ENCODE measurements at places on chromosomes 1 and 21.

GRCh38 chr1:41479000-41479807, 5.3 kb downstream of the EDN2 start:
- H3K27ac ChIP-seq, result no peak overlapping the region
- no peak for DNase-seq
- H3K4me3 ChIP-seq, result no peak overlapping the region
- peaks cover 4% of the 10 kb centered on the region for H3K27me3 ChIP-seq
- H3K4me1 ChIP-seq, result no peaks in the 10 kb centered on the region

DNA sequence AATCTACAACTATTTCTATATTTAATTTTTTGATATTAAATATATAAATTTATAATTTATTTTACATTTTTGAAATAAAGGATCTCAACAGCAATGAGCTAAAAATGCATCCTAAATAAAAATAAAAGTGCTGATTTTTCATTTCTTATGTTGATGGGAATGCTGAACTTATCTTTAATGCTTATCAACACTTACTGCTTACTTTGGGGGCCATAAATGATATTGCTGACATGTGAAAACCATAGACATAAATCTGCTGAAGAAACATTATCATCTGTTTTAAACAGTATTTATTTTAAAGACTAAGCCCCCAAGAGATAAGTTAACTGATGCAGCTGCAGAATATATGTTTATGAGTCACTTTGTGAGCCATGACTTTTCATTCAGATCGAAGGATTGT, 594.1 kb upstream of the PKN2 start:
- no peaks in the 10 kb centered on the region for H3K36me3 ChIP-seq
- DNase-seq, result no peak
- H3K27ac ChIP-seq, result no peak overlapping the region
- peaks cover 5% of the 10 kb centered on the region for H3K27me3 ChIP-seq
- H3K4me1 ChIP-seq, result no peaks in the 10 kb centered on the region

- no peaks in the 10 kb centered on the region for H3K27me3 ChIP-seq
- peaks cover 5% of the 10 kb centered on the region for H3K4me1 ChIP-seq
- H3K4me3 ChIP-seq, result no peak overlapping the region
- H3K27ac ChIP-seq, result no peak overlapping the region
Observed at GRCh38 chr1:21524220-21524619, 15.0 kb downstream of the ALPL start.

DNA sequence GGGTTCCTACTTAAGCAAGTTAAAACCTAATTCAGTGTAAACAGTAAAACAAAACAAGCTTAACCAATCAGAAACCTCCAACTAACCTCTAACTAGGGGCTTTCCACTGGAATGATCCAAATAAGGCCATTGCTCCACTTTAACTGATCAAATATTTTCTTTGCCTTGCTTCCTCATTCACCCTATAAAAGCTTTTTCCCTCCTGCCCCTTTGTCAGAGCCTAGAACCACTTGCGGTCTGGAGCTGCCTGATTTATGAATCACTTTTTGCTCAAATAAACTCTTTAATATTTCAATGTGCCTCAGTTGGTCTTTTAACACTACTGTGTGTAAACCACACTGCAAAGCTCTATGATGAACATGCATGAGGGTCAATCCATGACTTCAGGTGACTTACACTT, 4.5 kb upstream of the FAM89A start:
- H3K4me3 ChIP-seq, result no peak overlapping the region
- peaks cover 9% of the 10 kb centered on the region for H3K27me3 ChIP-seq
- no peak overlapping the region for H3K27ac ChIP-seq
- DNase-seq, result no peak

DNA sequence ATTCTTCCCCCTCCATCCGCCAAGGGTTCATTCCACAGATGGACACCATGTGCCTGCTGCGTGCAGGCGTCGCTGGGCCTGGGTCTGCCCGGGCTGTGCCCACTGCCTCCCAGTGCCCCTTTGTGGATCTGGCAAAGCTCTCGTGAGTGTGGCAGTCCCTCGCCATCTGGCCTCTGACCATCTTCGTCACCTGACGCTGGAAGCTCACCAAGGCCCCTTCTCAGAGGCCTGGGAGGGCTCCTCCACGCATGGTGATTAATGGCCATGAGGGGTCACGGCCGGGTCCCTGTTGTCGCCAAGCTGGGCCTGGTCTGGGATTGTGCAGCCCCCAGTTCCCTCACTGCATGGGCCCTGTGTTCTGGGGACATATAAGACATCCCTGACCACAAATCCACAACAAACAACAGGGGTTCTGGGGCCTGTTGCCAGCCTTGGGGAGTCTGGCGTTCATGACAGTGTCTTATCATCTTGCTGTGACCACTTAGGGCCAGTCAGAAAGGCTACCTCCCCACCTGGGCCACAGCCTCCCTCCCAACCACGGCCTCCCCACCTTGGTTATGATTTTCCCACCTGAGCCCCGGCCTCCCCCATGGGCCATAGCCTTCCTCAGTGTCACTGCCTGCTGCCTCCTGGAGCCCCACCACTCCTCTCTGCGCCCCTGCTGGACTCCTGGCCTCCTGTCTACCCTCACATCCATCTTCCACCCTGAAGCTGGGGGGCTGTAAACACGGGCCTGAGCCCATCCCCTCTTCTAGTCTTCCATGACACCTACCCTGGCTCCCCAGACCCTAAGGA, 27.9 kb downstream of the SLC45A1 start:
- H3K4me1 ChIP-seq, result no peaks in the 10 kb centered on the region
- H3K36me3 ChIP-seq, result no peaks in the 10 kb centered on the region
- peaks cover 3% of the 10 kb centered on the region for H3K27me3 ChIP-seq
- H3K4me3 ChIP-seq, result no peak overlapping the region

GRCh38 chr1:181175356-181175910, 86.9 kb downstream of the IER5 start:
- no peak overlapping the region for H3K4me3 ChIP-seq
- no peak overlapping the region for H3K27ac ChIP-seq
- H3K36me3 ChIP-seq, result no peaks in the 10 kb centered on the region
- H3K4me1 ChIP-seq, result peaks cover 17% of the 10 kb centered on the region

- no peak for DNase-seq
- H3K4me1 ChIP-seq, result peaks cover 17% of the 10 kb centered on the region
- no peak overlapping the region for H3K27ac ChIP-seq
- H3K4me3 ChIP-seq, result no peak overlapping the region
- H3K36me3 ChIP-seq, result no peaks in the 10 kb centered on the region
Observed at GRCh38 chr1:153346077-153346723, 2.4 kb downstream of the PGLYRP4 start.

- H3K4me1 ChIP-seq, result no peaks in the 10 kb centered on the region
- no peaks in the 10 kb centered on the region for H3K27me3 ChIP-seq
- H3K36me3 ChIP-seq, result no peaks in the 10 kb centered on the region
- no peak overlapping the region for H3K4me3 ChIP-seq
- H3K27ac ChIP-seq, result no peak overlapping the region
Observed at GRCh38 chr21:16908077-16908476, 604.8 kb upstream of the CXADR start.

GRCh38 chr1:86774305-86775295, 70.2 kb downstream of the SH3GLB1 start:
- H3K4me3 ChIP-seq, result no peak overlapping the region
- peaks cover 4% of the 10 kb centered on the region for H3K4me1 ChIP-seq
- H3K27ac ChIP-seq, result no peak overlapping the region
- no peaks in the 10 kb centered on the region for H3K36me3 ChIP-seq
- no peak for DNase-seq
- peaks cover 5% of the 10 kb centered on the region for H3K27me3 ChIP-seq

DNA sequence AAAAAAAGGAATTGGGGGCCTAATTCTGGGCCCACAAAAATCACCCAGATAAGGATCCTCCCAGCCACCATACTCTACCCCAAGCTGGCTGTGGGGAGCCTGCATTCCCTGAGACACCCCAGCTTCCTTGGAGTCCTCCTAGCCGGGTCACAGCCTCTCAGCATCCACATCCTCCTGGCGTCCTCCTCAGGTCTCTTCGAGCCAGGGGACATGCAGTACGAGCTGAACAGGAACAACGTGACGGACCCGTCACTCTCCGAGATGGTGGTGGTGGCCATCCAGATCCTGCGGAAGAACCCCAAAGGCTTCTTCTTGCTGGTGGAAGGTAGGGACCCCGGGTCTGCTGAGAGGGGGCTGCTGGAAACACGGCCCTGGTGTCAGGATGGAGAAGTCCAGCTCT, 64.3 kb downstream of the ALPL start:
- H3K4me3 ChIP-seq, result no peak overlapping the region
- no peaks in the 10 kb centered on the region for H3K36me3 ChIP-seq

DNA sequence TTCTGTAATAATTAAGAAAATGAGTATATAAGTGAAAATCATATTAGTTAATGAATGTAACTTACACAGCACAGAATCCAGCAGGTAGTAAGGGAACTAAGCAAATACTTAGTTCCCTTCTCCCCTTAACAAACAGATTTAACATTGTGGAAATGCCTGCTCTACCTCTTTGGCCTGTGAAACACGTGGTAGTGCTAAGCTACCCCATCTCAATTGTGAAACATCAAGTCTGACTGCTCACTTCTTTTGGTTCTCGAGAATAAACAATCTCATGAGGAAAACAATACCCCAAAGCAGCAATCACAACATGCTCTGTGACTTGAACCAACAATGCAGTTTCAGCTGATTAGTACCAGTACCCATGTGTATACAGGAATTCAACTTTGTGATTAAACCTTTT, 4.7 kb downstream of the MYSM1 start:
- peaks cover 4% of the 10 kb centered on the region for H3K27me3 ChIP-seq
- no peak for DNase-seq
- peaks cover 30% of the 10 kb centered on the region for H3K36me3 ChIP-seq
- no peak overlapping the region for H3K4me3 ChIP-seq
- H3K27ac ChIP-seq, result peak overlapping the region; percentile 56

GRCh38 chr1:62159940-62160348, 34.7 kb upstream of the L1TD1 start:
- H3K27me3 ChIP-seq, result no peaks in the 10 kb centered on the region
- no peak overlapping the region for H3K4me3 ChIP-seq
- no peak overlapping the region for H3K27ac ChIP-seq

DNA sequence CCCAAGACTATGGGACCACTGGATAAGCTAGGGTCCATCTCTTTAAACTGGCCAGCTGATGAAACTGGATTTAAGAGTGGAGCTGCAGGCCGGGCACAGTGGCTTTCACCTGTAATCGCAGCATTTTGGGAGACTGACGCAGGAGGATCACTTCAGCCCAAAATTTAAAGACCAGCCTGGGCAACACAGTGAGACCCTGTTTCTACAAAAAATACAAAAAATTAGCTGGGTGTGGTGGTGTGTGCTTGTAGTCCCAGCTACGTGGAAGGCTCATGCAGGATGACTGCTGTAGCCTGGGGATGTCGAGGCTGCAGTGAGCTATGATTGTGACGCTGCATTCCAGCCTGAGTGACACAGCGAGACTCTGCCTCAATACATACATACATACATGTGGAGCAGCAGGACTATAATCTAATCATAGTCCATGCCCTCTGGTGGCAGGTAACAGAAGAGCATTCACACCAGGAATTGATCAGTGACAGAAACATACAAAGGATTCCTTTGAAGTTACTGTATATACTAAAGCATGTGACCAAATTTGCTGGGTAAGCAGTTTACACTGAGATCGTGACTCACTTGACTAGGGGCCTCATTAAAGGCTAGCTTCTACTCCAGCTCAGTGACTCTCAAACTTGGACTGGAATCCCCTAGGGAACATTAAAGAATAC, 101.5 kb upstream of the SLFNL1 start:
- peaks cover 5% of the 10 kb centered on the region for H3K36me3 ChIP-seq
- H3K27me3 ChIP-seq, result no peaks in the 10 kb centered on the region

DNA sequence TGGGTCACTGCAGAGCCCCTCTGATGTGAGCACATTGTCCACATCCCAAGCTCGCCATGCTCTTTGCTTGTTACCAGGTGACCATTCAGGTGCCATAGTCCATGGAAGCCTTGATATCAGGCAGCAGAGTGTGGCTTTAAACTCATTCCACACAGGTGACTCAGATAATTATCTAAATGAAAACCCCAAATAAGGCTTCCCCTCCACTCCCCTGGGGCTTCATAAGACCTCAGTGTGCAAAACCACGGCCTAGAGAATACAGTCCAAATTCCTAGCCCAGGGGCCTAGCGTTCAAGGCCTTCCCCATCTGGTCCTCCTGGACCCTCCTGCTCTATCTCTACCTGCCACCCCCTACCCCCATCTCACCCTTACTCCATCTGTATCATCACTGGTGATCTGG, 97.1 kb downstream of the ARHGEF10L start:
- no peak for DNase-seq
- no peaks in the 10 kb centered on the region for H3K4me1 ChIP-seq
- H3K27me3 ChIP-seq, result peaks cover 3% of the 10 kb centered on the region
- H3K36me3 ChIP-seq, result no peaks in the 10 kb centered on the region
- no peak overlapping the region for H3K27ac ChIP-seq

DNA sequence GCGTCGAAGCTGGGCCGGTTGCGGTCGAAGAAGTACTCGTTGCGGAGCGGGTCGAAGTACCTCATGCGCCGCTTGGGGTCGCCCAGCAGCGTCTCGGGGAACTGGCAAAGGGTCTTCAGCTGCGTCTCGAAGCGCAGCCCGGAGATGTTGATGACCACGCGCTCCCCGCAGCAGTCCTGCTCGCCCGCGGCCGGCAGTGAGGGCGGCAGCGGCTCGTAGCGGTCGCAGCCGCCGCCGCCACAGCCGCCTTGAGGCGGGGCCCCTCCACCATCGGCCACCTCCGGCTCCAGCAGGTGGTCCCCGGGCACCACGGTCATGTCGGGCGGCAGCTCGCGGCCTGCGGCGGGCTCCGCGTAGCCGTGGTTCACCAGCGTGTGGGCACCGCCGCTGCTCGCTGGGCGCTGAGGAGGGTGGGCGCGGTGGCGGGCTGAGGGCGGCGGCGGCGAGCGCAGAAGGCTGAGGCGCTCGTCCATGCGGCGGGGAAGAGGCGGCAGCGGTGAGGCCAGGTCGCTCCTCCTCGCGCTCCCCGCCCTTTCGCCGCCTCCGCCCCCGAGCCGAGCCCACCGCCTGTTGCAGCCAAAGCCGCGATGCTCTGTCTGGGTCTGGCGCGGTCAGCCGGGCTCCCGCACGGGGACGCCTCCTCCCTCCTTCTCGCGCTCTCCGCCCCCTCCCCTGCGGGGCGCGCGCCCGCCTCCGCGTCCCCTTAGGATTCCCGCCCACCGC, at the start of gene KCNA3:
KCNA3 (minus strand) TSS at position 604 of the 723 bp plus-strand sequence; CDS start at position 473, 131 bp downstream.
- peak within 1 kb of the TSS; percentile 86 for H3K4me3 ChIP-seq
- H3K36me3 ChIP-seq, result peaks cover 4% of the 10 kb centered on the region
- H3K27ac ChIP-seq, result peak within 1 kb of the TSS; percentile 95
- peaks cover 23% of the 10 kb centered on the region for H3K27me3 ChIP-seq

DNA sequence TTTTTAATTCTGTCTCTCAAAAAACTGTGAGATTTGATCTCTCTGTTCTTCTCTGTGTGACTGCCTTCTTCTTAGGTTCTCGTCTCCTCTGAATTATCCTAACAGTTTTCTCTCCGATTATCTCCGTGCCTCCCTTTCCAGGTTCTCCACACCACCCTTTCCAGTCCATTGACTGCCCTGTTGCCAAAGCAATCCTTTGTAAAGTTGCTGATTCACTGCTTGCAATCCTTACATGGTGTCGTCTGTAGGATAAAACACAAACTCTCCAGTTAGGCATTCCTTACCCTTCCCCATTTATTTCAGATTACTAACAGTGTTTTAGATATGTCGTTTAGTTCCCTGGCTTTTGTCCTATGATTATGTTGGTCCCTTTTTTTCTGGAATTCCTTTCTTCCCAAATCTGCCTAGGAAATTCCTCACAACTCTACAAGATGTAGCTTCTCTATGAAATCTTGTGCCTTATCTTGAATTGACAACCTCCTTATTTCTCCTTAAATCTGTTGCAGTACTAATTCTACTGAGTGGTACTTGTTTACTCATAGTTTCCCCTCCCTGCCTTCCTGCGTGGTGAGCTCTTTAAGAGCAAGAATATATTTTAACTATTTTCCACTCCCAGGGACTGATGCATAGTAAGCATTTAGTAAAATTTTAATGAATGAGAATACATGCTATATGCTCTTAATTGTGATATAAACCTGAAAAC, 22.3 kb downstream of the RCOR3 start:
- H3K4me3 ChIP-seq, result no peak overlapping the region
- no peaks in the 10 kb centered on the region for H3K4me1 ChIP-seq
- peaks cover 5% of the 10 kb centered on the region for H3K36me3 ChIP-seq
- H3K27me3 ChIP-seq, result no peaks in the 10 kb centered on the region

Data from immature natural killer cell (primary cell).